ENCODE measurements at places on chromosomes 11 and 22.

DNA sequence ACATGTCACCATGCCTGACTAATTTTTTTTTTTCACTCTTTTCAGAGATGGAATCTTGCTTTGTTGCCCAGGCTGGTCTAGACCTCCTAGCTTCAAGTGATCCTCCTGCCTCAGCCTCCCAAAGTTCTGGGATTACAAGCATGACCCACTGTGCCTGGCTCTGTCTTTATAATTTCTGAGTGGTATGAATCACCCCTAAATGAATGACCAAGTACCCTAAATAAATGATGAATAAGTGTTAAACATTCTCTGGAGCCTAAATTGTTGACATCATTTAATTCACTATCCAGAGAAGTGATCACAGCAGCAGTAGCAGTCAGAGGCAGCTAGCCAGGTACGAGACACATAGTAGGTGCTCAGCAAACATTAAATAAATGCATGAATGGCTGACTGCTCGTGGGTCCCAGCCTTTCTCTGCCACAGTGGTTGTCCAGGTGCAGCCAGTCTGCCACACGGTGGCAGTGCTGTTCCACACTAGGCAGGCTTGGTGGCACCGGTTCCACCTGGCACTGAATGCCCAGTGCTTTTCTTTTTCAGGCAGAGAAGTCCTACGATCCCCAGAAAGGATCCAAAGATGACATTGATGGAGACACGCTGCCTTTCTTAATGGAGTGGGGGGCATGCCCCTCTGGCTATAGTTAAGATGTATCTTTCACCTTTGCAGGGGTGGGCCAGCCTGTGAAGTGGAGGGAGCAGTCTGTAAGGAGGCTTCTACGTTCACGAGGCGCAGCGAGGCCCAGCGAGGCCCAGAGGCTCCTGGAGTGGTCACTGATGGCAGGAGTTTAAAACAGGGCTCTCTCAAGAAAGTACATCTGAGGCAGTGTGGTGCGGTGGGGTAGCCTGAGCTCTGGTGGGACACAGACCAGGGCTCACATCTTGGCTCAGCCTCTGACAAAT is 8.7 kb upstream of the TTC12 start:
- DNase-seq = peak; percentile 76

DNA sequence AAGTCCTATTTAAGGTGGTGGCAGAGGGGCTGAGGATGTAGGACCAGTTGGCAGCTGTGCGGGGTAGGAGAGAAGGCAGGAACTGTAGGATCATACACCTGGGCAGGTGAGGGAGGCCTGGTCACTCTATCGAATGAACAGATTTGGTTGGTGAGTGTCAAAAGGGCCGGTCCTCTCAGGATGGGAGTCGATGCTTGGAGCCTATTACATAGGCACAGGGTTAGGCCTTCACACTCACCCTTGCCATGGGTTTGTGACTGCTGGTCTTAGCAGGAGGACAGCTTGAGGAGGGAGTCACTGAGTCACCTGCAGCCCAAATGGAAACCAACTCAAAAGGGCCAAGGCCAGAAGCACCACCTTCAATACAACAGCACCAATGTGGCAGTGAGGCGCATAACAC is 80.2 kb upstream of the NARS2 start:
- DNase-seq = no peak

- no peak for DNase-seq
Measured at GRCh38 chr11:74620531-74620930, 28.1 kb downstream of the POLD3 start.

GRCh38 chr11:8066911-8067455 is 14.0 kb upstream of the TUB start:
- no peak for DNase-seq

- DNase-seq = no peak
Measured at GRCh38 chr11:133230431-133230830, 301.9 kb downstream of the OPCML start.

DNA sequence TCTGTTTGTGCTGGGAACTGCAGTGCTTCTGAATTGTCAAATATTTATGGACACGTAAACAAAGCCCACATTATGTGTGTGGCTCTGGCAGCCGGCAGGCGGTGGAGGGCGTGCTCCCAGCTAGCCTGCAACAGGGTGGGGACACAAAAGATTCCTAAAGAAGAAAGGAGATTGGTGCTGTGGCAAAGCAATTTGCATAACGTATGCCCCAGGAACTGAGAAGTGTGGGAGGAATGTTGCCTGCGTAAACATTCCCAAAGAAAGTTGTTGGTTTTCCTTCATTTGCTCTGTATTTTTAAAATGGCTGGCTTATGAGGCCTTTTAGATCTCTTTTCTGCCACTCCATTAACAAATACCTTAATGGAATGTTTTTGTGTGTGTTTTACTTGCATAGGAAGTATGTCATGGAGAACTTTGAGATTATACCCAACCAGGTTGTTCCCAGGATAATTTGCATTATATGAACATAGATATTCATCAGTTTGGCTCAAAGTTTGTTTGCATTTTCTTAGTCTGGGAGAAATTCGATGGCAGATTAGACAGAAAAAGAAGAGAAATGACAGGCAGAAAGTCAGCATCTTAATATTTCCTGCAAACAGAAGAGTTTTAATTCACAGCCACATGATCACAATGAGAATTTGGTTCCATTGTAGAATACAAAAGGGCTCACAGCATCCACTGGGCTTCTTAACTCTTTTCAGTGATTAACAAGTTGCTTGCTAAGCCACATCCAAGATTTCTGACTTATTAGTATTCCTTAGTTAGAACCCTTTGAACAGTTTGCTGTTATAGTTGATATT is 41.8 kb upstream of the DLAT start:
- DNase-seq = no peak

DNA sequence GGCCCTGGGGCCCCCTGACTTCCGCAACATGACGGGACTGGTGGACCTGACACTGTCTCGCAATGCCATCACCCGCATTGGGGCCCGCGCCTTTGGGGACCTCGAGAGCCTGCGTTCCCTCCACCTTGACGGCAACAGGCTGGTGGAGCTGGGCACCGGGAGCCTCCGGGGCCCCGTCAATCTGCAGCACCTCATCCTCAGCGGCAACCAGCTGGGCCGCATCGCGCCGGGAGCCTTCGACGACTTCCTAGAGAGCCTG is 992 bp downstream of the LRFN4 start:
- DNase-seq = no peak
